ENCODE measurements at places on chromosomes 2 and 18.

GRCh38 chr2:128325611-128326181 lies 7.0 kb upstream of the HS6ST1 start:
- DNase-seq: no peak

DNA sequence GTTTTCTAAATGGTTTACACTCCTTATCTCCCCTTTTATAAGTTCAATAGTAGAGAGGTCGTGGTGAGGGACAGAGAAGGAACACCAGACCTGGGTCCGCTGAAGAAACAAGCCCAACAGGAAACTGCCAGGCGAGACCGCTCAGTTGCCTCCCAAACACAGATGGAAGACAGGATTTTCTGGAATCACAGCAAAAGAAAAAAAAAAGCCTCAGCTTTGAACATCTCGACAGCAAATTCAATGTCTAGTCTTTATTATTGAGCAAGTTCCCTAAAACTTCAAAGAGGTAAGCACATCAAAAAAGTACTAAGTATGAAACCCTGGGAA lies 33.5 kb upstream of the GNAL start:
- no peak for DNase-seq

- no peak for DNase-seq
Measured at GRCh38 chr2:197059477-197059876, 133.0 kb upstream of the PGAP1 start.

GRCh38 chr18:46345181-46345465 lies 240.9 kb downstream of the HAUS1 start:
- DNase-seq: no peak

DNA sequence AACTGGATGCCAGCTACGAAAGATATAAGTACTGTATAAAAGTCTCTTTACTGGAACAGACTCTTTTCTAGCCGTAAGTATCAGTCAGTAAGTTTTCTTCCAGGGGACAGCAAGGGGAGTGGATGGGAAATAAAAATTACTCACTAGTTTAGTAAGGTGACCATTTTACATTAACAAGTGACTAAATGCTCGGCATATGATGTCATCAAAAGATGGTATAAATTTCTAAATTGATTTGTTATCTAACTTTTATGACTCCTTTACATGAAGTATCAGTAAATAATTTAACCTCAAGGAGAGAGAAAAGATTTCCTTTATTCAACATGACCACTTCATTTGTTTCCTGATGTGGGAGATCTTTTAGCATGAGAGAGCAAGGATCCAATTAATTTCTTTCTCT lies 859.0 kb upstream of the LRRTM1 start:
- DNase-seq: no peak

- no peak for DNase-seq
Measured at GRCh38 chr18:57801325-57801724, 1.8 kb downstream of the ATP8B1 start.

DNA sequence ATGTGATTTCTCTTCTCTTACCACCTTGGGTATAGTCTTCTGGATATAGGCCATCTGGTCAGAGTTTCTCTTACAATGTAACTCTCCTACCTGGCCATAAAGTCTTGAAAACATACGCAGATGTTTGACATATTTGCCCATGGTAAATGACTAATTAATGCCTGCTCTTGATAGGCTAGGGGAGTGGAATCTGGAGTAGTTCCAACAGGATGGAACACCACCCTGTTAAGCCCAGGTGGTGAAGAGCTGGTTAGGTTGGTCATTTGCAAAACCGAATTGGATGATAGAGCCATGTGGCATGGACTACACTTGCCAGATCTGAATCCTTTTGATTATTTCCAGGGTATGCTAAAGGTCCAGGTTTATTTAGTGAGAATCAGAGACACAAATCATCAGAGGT lies 36.5 kb downstream of the HADHB start:
- no peak for DNase-seq

GRCh38 chr18:73214970-73215369 lies 347.2 kb upstream of the NETO1 start:
- DNase-seq: no peak

DNA sequence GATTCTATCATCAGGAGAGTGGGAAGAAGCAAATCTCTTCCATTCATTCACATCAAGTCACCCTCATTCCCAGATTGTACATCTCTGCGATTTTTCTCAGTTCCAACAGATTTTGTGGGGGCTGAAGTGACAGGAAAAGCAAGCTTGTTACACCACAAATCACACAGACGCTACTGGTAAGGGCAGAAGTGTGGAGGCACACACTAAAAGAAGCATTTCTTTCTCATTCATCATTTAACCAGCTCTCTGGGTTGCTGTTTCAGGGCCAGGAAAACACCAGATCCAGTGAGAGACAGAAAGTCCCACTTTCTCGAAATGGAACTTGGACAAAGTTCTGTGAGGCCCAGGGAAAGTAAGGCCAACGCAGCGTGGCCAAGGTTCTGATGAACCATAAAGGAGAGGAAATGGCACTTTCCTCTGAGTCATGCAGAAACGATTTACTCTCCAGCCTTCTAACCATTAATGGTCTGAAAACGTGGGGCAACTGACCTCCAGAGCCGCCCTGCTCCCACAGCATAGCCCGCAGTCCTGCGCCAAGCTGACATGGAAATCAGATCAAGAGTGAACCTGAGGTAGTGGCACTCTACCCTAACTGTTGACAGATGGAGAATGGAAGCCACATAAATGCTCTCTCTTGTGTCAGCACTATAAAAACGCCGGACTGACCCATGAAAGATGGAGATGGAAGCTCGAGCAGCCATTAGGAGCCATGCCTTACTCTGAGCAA lies 191.0 kb downstream of the C1D start:
- no peak for DNase-seq

DNA sequence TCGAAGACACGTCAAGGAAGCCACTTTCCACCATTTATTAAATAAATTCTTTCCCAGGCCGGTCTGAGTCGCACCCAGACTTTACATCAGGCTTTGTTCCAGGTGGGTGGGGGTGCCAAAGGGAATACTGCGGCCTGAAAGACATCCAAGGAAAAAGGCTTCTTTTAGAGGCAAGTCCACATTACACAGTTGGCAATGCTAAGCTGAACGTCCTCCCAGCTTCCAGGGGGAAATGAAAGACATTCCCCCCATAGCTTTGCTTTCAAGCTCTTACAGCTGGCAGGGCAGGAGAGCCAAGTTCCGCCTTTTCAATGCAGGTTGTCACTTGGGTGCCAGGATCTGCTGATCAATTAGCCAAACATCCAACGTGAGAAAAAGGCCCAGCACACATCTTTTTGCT lies 36.5 kb upstream of the PTPN4 start:
- no peak for DNase-seq

DNA sequence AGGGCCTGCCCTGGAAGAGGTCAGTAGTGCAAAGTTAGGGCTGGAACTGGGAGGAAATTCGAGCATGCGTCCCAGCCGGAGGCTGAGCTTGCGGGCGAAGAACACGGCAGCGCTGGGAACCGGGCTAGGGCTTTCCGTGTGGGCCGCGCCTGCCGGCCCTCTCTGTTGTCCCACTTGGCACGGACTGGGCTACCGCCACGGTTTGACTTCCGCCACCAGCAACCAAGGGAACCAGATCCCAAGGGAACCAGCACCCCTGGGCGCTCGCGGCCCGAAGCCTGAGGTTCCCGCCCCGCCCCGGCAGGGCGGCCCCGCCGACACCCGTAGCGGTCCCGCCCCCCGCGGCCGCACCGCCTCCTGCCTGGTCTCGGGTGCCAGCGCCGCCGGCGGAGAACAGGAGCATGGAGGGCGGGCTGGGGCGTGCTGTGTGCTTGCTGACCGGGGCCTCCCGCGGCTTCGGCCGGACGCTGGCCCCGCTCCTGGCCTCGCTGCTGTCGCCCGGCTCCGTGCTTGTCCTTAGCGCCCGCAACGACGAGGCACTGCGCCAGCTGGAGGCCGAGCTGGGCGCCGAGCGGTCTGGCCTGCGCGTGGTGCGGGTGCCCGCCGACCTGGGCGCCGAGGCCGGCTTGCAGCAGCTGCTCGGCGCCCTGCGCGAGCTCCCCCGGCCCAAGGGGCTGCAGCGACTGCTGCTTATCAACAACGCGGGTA lies at the start of gene SPR:
Gene SPR (plus strand): TSS at position 377 of the 708 bp plus-strand sequence. CDS start 25 bp downstream, at position 402.
- DNase-seq: peak; percentile 31

GRCh38 chr2:187187519-187187918 lies 260.5 kb downstream of the CALCRL start:
- no peak for DNase-seq

DNA sequence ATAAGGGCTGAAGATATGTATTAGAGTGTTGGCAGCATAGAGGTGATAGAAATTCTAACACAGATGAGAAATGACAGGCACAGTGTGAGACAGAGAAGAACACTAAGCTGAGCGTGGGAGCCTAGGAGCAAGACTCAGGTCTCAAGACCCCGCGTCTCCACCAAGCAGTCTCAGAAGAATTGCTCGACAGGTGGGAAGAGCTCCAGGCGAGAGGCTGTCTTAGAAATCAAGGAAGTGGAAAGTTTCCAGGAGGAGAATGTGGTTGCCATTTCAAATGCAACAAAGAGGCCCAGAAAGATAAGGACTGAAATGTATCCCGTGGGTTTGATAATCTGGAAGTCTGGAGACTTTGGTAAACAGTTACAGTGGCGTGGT lies 31.5 kb upstream of the CAB39 start:
- DNase-seq: no peak

DNA sequence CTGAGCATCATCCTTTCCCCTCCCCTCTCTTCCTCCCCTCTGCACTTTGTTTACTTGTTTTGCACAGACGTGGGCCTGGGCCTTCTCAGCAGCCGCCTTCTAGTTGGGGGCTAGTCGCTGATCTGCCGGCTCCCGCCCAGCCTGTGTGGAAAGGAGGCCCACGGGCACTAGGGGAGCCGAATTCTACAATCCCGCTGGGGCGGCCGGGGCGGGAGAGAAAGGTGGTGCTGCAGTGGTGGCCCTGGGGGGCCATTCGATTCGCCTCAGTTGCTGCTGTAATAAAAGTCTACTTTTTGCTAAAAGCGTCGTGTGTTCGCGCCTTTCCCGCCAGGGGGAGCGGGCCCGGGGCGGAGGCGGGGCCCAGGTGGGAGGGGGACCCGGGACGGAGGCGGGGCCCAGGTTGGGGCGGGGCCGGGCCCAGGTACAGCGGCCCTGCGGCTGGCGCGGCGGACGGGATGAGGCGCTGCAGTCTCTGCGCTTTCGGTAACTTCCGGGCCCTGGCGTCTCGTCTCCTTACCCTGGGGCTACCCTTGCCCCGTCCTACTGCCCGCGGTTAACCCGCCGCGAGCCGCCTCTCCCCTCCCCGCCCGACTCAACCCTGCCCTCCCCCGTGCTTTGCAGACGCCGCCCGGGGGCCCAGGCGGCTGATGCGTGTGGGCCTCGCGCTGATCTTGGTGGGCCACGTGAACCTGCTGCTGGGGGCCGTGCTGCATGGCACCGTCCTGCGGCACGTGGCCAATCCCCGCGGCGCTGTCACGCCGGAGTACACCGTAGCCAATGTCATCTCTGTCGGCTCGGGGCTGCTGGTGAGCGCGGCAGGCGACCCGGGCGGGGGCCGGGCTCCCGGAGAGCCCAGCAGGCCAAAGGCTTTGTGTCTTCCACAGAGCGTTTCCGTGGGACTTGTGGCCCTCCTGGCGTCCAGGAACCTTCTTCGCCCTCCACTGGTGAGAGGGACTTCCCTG lies at the start of gene KRTCAP3:
Gene KRTCAP3 (plus strand): TSS at position 424 of the 962 bp plus-strand sequence. CDS start 32 bp downstream, at position 456.
- peak; percentile 21 for DNase-seq

- DNase-seq: no peak
Measured at GRCh38 chr2:195252018-195252417, 405.0 kb upstream of the SLC39A10 start.

- DNase-seq: no peak
Measured at GRCh38 chr2:67164771-67165522, 232.2 kb upstream of the ETAA1 start.

DNA sequence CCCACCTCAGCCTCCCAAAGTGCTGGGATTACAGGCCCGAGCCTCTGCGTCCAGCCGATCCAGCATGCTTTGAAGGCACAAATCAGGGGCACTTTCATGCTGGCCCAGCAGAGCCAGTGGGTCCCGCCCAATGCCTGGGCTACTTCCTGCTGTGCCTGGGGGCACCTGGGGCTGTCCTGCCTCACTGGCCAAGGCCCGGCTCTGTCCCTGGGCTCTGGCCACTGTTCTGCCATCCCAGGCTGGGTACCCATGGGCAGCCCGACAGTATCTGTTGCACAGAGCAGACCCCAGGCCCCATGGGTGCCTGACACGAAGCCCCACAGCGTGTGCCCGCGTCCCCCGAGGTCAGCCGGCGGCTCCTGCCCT lies 6.8 kb upstream of the GAL3ST2 start:
- DNase-seq: no peak

- no peak for DNase-seq
Measured at GRCh38 chr2:220916931-220917330, 655.2 kb downstream of the EPHA4 start.

GRCh38 chr2:170932166-170932565 lies 3.1 kb downstream of the GORASP2 start:
- DNase-seq: no peak

DNA sequence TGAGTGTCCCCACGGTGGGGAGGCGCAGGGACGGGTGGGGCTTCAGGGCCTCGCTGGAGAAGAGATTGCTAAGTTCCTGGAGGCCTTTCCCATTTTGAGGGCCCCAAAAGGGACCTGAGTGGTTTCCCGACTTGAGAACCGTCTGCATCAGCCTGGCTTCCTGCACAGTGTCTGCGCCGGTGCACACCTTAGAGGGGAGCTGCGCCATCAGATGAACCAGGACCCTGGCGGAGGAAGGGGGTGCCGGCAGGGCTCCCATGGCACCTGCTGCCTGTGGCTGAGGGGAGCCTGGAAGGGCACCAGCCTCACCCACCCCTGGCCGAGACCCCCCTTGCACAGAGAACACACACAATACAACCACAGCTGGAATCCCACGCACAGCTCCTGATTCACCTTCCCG lies 465.1 kb upstream of the MYT1L start:
- DNase-seq: no peak

- DNase-seq: no peak
Measured at GRCh38 chr2:134351016-134351415, 97.1 kb downstream of the MGAT5 start.

DNA sequence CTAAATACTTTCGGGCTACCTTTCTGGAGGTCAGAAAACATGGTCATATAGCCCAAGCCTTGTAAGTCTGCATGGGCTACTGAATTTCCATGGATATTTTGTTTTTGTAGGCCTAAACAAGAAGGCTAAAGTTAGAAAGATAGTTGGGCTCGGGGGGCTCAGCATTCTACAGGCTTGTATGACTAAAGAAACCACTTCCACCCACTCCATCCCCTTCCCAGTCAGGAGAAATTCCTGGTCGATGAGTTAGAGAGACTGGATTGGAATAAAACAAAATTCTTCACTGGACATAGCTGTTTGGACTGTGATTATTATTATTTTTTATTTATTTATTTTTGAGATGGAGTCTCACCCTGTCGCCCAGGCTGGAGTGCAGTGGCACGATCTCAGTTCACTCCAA lies 539.4 kb upstream of the TNP1 start:
- DNase-seq: no peak

GRCh38 chr18:69717586-69717985 lies 230.1 kb downstream of the CD226 start:
- no peak for DNase-seq

Measured in CD4-positive, alpha-beta T cell treated with Interleukin-4 for 1 hour (primary cell).